GM23248 (cell line): ENCODE measurements at places on chromosomes 3 and 15.
A peak's percentile ranks its signal among the peaks of the same experiment; 100 is the strongest.

- peak; percentile 40 for DNase-seq
Observed at GRCh38 chr3:187066228-187066995, 72.9 kb downstream of the RPL39L start.

DNA sequence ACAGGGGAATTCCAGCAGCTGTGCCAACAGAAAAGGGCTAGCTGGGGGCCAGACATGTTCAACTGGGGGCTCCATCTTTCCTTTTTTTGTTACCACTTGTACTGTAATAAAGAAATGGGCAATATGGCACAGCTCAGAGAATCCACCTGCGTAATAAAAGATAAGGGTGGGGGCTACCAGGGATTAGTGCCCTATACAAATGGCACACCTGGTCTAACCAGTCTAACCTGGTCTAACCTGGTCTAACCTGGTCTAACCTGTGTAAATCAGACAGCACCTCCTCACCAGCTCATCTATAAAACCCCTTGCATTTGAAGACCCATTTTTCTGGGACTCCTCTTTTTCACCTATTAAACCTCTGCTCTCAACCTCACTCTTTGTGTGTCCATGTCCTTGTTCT is 26.2 kb upstream of the CLDN16 start:
- no peak for DNase-seq

DNA sequence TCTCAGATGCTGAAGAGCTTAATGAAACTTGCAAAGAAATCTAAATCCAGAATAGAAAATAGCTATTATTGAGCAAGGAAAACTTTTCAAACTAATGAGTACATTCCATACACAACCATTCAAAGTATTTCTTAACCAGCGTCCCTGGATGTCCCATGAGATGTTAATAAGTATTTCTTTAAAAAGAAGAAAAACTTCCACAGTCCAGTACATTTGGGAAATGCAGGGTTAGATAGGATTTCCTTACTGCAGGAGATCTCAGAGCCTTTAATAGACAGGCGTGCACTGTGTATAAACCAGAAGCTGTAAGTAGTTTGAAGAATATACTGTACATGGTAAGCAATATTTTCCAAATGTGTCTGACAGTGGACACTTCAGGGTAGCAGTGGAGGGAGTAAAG is 29.6 kb upstream of the BHLHE40 start:
- no peak for DNase-seq

DNA sequence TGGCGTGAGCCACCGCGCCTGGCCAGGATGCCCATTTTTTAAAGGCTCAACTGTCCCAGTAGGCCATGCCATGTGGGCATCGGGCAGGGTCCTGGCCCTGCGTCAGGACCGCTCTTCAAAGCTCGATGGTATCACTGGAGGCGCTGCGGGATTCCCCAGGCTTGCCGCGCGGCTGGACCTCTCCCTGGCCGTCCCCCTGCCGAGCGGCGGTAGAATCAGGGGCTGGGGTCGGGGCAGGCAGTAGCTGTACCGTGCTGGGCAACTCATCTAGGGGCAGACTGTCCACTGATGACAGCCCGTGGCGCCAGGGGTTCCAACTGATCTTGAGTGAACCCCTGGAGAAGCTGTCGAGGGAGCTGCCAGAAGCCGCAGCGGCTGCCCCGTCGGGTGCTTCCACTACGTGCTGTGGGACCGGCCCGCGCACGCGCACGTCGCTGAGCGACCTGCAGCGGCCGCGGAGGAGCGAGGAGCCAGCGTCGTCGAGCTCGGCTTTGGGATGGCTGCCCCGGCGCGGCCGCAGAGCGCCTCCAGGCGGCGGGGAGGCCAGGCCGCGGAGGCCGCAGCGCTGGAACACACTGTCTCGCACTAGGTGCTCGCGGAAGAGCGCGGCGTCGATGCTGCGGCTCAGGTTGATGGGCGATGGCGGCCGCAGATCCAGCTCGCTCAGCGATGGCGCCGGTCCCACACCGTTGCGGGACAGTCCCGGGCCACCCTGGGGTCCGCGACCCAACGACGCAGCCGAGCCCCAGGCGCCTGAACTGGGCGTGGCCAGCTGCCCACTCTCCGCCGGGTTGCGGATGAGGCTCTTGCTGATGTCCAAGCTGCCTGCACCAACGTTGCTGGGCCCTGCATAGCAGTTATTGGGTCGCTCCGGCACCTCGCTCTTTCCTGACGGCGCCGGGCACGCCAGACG is 5.8 kb downstream of the PRRT3 start:
- peak; percentile 97 for DNase-seq

- DNase-seq: no peak
Observed at GRCh38 chr3:108071368-108071767, 19.5 kb downstream of the CD47 start.

- DNase-seq: peak; percentile 65
Observed at GRCh38 chr3:188772886-188773285, 398.9 kb upstream of the TPRG1 start.

DNA sequence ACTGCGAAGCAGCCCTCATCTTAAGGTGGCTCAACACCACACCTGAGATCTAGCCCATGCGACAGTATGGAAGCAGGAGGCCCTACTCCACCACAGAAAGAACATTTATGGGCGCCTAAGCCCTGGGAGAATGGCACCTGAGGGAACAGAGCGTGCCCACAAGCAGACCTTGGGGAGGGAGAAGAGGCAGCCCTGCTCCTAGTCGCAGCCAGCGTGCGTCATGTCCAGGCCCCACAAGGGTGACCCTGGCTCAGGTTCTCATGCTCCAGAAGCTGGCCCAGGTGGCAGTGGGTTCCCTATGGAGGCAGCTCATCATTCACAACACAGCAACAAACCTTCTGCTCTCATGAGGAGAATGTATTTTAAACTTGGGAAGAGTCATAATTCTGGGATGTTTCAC is 19.3 kb upstream of the ANPEP start:
- DNase-seq: no peak

GRCh38 chr15:39918688-39919385 is 1.2 kb downstream of the GPR176 start:
- peak; percentile 85 for DNase-seq

DNA sequence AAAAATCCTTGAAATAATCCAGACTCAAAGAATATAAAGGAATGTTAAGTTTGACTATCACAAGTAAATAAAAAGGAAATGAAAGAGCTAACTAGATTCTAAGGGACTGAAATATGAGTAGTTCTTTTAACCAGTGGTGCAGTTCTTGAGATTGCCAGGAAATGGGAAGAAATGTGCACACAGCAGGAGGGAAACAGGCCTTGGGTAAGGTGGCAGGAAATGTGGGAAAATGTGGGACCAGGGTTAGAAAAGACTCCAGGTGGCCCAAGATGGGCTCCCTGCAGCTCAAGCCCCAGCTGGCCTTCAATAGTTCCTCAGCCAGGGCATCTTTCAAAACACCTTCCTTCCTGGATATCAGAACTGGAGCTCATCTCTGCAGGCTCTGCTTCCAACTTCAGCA is 181.3 kb downstream of the ISL2 start:
- DNase-seq: no peak

- no peak for DNase-seq
Observed at GRCh38 chr15:66424963-66425612, 38.4 kb downstream of the MAP2K1 start.

- DNase-seq: no peak
Observed at GRCh38 chr3:139317660-139318430, 26.0 kb upstream of the MRPS22 start.

- DNase-seq: no peak
Observed at GRCh38 chr3:66618066-66618465, 117.2 kb upstream of the LRIG1 start.

DNA sequence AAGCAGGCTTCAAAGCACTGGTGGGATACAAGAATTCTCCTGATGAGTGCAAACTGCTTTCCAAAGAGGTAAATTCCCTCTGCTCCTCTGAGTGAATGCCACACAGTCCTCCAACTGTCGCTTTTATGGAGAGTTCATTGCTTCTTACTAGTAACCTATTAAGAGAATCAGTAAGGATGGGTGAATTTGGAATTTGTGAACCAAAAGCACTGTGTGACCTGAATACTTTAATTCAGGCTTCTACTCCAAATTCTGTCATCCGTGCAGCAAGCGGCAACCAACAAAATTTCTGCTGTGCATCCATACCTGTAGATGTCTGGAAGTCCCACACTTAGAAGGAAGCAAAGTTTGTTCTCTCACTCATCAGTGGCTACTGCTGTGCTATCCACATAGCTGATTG is 66.7 kb upstream of the SNRK start:
- DNase-seq: no peak

DNA sequence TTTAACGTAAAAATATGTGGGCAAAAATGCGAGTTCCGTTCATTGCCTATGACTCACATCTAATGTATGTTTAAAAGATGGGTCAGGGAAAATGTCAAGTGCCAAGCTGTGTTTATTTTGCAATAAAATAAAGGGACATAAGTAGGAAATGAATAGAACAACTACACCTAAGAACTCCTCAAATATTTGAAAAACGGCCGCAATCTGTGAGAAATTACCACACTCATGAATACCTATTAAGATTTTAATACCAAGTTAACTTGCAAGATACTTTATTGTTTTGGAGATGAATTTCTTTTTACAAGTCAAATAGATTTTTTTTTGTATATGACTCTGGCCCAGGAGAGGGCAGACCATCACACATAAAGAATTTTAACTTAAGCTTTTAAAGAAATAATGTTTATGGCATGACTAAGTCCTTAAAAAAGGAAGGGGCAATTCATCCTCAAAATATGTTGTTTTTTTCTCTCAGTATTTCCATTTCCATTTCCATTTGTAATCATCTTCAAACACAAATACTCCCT is 152.7 kb downstream of the SUCNR1 start:
- peak; percentile 86 for DNase-seq

DNA sequence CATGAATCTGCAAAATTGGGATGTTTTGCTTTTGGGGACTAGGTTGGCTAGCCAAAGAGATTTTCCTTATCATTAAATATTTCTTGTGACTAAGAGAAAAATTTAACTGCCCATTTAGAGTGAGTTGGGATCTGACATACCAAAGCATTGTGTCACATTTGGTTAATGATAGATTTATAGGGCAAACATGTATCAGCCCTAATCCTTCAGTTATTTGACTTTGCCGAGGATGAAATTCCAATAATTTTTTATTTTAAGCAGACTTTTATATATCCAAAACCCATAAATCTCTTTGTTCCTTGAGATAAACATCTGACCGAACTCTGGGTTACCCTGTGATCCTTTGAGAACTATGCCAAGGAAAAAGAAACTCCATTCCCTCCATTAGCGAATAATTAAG is 218.9 kb downstream of the CDIN1 start:
- peak; percentile 65 for DNase-seq

DNA sequence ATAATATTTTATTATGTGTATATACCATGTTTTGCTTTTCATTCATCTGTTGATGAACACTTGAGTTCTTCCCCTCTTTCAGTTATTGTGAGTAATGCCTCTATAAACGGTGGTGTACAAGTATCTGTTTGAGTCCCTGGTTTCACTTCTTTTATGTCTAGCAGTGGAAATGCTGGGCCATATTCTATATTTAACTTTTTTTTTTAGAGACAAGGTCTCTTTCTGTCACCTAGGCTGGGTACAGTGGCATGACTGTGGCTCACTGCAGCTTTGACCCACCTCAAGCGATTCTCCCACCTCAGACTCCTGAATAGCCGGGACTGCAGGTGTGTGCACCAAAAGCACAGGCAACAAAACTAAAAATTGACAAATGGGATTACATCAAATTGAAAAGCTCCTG is 19.9 kb downstream of the GOLM2 start:
- DNase-seq: no peak

- DNase-seq: no peak
Observed at GRCh38 chr3:41106691-41107090, 92.6 kb upstream of the CTNNB1 start.

- DNase-seq: peak; percentile 14
Observed at GRCh38 chr3:112233083-112233482, 60.9 kb downstream of the SLC9C1 start.

DNA sequence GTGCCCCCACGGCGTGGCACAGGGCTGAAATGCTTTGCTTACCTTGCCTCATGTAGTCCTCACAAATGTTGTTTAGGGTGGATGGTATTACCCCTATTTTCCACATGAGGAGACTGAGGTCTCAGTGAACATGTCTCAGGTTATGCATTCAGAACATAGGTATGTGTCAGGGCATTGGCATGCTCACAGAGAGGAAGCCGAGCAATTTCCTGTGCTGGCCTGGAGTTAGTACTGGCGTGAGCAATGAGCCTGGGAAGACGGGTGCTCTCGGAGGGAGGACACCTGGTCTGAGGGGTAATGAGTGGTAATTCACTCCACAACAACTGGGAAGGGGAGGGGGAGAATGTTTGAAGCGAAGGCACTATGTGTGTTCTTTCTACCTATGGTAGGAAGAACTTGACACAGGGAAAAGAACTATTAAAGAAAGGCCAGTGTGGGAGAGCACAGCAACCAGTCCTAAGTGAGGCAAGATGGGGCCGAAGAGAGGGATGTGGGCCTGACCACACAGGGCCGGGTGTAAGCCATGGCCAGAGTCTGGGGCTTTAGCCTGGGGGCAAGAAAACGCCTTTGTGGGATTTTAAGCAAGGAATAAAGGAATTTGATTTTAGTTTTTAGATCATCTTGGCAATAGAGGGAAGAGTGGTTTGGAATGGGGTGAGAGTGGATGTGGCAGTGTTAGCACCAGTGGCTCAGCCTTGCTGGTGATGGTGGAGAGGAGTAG is 4.9 kb upstream of the FAM131A start:
- DNase-seq: peak; percentile 95

DNA sequence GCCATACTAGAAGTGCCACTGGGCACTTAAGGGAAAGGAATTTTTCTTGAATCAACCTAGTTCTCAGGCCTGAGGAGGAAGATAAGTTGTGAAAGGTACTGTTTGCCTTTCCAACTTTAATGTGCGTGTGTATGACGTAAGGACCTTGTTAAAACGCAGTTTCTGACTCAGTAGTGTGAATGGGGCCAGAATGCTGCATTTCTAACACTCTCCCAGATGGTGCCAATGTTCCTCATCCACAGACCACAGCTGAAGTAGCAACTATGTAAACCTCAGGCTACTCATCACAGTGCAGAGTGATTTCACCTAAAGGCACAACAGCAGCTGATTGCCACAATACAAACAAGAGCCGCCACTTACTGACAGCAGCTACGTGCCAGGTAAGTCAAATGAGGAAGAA is 103.6 kb downstream of the OTOL1 start:
- peak; percentile 33 for DNase-seq

DNA sequence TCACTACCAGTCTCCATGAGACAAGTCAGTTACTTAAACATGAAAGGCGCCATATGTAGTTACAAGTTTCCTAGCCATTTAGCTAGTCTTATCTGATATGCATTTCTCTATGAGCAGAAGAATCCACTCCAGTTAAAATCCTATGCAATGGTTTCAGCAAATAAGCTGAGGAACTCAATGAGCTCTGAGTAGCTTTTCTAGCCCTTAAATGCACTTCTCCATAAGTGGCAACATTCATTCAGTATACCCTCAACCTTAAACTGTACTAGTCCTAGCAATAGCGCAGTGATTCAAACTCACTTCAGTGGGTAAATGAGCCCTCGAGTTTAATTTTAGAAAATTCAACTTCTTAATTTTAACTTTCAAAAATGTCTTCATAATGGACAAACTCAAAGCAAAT is 7.7 kb downstream of the COMMD2 start:
- no peak for DNase-seq

GRCh38 chr3:133996996-133997395 is 32.7 kb downstream of the SLCO2A1 start:
- no peak for DNase-seq

- peak; percentile 25 for DNase-seq
Observed at GRCh38 chr3:8730656-8731055, 2.9 kb upstream of the CAV3 start.
